ENCODE measurements at places on chromosomes 3 and 15.
A peak's percentile ranks its signal among the peaks of the same experiment; 100 is the strongest.

- DNase-seq = no peak
These were observed 151.6 kb upstream of the MEF2A start for GRCh38 chr15:99413955-99414754.

GRCh38 chr3:113532698-113533533 is 561 bp downstream of the SIDT1 start:
- peak; percentile 60 for DNase-seq

GRCh38 chr3:146702237-146702636 is 97.1 kb upstream of the PLSCR5 start:
- DNase-seq = no peak

GRCh38 chr3:152126260-152126659 is 142.5 kb upstream of the MBNL1 start:
- DNase-seq = no peak

GRCh38 chr3:37505415-37505814 is 331.0 kb upstream of the LRRFIP2 start:
- no peak for DNase-seq

- no peak for DNase-seq
These were observed 32.6 kb upstream of the NEO1 start for GRCh38 chr15:73019601-73020146.

- DNase-seq = peak; percentile 54
These were observed 74.8 kb upstream of the NTRK3 start for GRCh38 chr15:88331291-88331690.

- DNase-seq = no peak
These were observed 64.9 kb downstream of the MEF2A start for GRCh38 chr15:99630607-99631131.

- DNase-seq = no peak
These were observed 21.9 kb upstream of the SLC30A4 start for GRCh38 chr15:45544266-45545023.

- DNase-seq = no peak
These were observed 698.7 kb downstream of the FHIT start for GRCh38 chr3:60552581-60552980.

DNA sequence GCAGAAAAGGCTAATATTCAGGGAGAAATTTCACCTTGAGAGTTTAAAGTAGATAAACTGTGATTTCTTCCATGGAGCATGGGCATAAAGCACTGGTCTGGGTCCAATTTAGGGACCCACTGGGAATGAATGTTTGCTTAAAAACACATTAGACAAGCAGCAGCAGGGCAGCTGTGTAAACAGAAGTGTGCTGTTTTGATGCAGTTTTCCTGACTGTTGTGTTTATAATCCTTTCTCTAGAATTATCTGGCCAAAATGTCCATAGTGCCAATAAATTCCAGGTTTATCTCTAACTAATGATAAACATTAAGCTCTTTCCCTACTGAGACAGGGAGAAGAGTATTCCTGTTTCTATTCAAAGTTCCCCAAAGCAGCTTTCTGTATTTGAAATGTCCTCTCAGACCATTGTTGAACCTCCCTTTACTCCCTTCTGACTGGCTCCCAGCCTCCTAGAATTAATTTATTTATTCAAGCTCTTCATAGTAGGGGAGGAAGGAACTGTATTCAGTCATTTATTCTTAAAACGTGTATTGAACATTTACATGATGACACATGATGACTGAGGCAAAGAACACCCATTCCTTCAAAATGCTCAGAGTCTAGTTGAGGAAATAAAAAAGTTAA is 7.0 kb upstream of the TM4SF18 start:
- no peak for DNase-seq

DNA sequence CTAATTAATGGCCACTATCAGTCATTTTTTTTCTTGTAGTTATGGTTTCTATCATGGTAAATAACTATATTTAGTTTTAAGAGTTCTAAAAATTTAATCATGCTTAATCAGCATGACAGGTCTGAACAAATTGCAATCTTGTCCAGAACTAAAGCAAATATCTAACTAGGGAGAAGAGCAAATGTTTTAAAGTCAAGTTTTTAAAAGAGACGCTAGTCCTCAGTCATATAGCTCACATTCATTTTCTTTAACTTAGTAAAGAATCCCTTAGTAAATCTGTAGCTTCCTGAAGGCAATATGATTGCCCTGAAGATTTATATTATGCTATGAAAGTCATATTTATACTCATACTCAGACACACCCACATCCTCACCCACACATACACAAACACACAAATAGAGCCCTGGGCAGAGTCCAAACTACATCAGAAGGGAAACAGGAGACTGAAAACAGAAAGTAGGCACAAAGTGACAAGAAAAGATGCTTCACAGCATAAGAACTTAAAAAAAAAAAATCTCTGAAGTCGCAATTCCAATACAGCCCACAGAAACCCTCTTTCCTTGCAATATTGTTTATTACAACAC is 1149.1 kb downstream of the SI start:
- no peak for DNase-seq

GRCh38 chr15:70703096-70703878 is 60.1 kb downstream of the UACA start:
- no peak for DNase-seq

DNA sequence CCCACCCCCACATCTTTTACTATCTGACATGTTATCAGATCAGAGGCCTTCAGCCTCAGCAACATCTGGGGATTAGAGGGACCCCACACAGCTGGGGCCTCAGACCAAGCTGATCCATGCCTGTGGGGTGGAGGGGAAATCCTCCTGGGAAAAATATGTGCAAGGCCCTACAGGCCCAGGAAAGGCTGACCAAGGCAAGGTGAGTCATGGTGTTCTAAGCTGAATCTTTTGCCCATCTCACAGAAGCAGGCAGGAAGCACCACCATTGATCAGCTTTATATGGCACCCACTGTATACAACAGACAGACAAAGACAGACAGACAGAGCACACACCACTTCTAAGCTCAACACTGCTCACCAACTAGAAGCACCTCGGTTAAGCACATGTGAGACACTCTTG is 12.4 kb upstream of the PARP6 start:
- no peak for DNase-seq

- DNase-seq = no peak
These were observed 153.8 kb downstream of the SPATA16 start for GRCh38 chr3:172987273-172987672.

DNA sequence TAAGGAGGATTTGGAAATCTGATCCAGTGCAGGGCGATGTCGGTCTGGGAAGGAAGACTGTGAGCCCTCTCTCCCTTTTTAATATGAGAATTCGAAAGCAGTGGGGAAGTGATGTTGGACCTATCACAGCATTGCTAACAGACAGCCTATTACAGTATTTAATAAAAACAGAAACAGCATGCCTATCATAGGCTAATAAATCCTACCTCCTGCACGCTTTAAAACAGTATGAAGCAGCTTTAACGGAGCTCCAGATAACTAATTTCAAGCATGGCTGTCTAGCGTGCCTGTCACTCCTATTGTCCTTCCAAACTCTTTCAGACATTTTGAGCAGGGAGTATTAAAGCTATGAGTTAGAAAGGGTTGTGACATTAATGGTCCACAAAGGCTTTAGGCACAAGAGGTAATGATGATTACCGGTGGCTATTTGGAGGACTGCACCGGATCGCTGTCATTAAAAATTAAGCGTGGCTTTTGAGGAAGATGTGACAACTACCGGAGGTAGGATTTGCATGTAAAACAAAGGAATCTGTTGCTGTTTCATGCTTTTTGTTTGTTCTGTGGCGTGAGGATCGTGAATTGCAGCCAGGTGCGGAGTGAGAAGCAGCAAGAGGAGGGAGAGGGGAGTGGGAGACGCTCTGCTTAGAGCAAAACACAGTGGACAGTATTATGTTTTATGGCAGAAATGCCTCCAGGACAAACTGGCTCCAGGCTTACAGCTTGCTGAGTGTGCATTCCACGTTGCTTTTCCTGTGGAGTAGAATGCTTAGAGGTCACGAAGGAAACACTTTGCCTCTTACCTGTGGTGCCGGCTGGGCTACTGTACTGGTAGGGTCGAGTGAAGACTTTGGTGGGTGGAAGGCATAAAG is at the start of gene KCNMB2:
TSS of gene KCNMB2 (plus strand) at position 226 of the 869 bp plus-strand sequence.
- peak; percentile 78 for DNase-seq

- no peak for DNase-seq
These were observed 3.1 kb upstream of the FOXB1 start for GRCh38 chr15:60000824-60001609.

DNA sequence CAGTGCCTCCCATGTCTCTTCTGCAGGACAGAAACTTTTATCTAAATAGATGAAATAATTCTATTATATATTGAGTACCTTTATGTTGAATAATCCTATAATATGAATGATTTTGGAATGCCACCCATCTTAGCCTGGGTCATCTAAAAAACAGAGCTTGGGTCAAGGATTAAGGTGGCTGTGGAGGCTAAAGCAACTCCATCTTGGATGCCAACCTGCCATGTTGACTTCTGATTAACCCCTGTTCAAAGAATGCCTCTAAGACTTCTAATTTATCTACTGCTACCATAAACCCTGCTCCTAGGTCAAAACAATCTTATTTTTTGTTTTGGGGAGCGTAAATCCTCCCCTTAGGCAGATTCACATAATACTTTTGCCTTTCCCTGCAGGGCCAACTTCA is 31.5 kb upstream of the C15orf39 start:
- DNase-seq = no peak

DNA sequence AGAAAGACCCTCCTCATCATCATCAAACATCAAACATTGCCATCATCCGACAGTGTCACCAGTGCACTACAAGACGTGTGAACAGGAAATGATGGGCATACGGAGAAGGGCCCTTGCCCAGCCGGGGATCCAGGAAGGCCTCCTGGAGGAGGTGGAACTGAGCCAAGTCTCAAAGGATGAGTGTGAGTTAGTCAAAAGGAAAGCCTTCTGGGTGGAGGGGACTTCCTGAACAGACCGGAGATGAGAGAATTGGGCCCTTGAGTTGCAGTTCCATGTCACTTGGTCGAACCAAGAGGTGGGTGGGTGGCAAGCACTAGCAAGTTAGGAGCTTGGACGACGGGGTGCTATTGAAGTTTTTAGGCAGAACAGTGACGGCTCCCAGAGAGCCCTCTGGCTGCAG is 8.5 kb downstream of the SEMA4B start:
- DNase-seq = no peak

- DNase-seq = no peak
These were observed 1078.4 kb upstream of the GBE1 start for GRCh38 chr3:82839871-82840270.

DNA sequence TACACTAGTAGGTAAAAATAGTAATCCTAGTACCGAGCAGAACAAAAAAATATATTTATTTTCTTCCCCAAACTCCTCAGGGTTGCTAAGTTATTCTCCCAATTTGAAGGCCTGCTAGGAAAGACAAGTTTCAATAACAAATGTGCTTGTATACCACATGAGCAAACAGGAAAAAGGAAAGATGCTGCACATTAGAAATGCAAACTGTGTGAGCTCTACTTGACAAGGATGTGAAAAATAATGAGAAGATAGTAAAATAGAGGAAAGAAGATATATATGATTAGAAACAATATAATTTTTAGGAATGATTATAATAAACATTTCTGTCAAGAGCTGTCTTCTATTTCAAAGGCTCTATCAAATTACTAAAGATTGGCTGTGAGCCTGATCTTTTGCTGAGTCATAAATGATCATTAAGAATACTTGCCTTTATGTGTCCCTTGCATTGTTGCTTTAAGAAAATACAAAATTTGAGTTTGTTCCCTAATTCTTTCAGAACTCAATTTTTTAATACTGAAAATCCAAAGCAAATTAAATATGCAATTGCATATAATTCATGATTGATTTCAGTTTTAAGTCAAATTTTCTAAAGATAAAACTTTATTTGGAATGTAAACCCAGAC is 174.2 kb downstream of the NEK10 start:
- no peak for DNase-seq

GRCh38 chr3:138696666-138697370 is 88.2 kb downstream of the FAIM start:
- no peak for DNase-seq

- DNase-seq = no peak
These were observed 271.5 kb downstream of the TUSC7 start for GRCh38 chr3:116981089-116981488.

DNA sequence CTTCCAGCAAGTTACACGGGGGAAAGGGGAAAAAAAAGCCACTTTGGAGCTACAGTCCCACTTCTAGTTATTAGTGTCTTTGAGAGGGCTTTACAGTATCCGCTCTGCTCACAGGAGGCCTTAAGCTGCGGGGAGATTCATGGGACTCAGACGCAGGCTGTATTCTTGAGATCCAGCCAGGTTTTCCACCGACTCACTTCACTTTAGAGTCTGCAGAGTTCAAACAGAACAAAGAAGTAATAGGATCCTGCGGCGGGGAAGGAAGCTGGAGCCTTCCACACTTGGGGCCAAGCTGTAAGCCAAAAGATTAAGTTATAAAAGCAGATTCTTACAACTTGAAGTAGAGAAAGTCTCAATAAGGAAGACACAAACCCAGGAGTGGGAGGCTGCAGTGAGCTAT is 60.2 kb upstream of the FAM174B start:
- peak; percentile 86 for DNase-seq

- no peak for DNase-seq
These were observed 23.3 kb upstream of the ERC2 start for GRCh38 chr3:56491566-56491965.

DNA sequence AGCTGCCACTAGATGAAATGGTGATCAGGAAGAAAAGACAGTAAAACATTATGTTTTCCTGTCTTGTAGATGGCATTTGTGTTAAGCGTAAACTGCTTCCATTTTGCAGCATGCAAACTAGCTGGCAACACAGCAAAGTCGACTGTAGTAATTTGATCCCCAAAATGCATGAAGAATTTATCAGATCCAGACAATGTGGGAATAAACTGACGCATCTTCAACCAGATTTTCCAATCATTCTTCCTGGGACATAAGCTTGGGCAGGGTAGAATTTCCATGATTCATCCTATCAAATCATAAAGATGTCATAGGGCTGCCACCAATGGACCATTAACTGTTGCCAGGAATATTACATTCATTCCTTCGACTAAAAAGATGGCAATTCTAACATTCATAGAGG is 260.3 kb downstream of the ERC2 start:
- DNase-seq = no peak

DNA sequence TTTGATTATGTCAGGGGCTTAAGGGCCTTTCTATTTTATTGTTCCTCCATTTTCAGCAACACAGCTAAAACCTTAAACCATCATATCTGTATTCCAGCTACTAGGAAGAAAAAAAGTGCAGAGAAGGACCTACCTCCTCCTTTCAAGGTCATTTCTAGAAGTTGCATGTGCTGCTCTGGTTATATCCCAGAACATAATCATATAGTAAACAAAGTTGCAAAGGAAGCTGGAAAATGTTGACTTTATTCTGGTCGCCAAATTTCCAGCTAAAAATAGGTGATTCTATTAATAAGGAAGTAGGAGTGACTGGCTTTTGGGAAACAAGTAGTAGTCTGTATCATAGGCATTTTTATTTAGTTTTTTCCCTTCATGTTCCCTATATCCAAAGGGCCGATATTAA is 21.3 kb upstream of the B3GALNT1 start:
- no peak for DNase-seq

- peak; percentile 42 for DNase-seq
These were observed 292.4 kb upstream of the LRRFIP2 start for GRCh38 chr3:37466660-37467359.

- no peak for DNase-seq
These were observed 983 bp upstream of the ALAS1 start for GRCh38 chr3:52196977-52197376.

- no peak for DNase-seq
These were observed 108.1 kb downstream of the LSAMP start for GRCh38 chr3:116337229-116337628.

GRCh38 chr3:29708884-29709283 is 428.0 kb downstream of the RBMS3 start:
- DNase-seq = no peak

- peak; percentile 54 for DNase-seq
These were observed 76.8 kb upstream of the LRIG1 start for GRCh38 chr3:66577426-66578203.
